ENCODE measurements at places on chromosomes 4 and X. TPM values are rescaled to one million over a fixed set of nuclear protein-coding genes. Genes with fewer than 3 reads are reported as not detected.

Gene GPR143
- polyA plus RNA-seq: not detected

Gene PARM1
- polyA plus RNA-seq: 10.4 TPM

Gene GLUD2
- 0.19 TPM for polyA plus RNA-seq

Gene BMP3
- polyA plus RNA-seq: 0.74 TPM

Gene LINC00632
- polyA plus RNA-seq: not detected

Gene NHS
- polyA plus RNA-seq: not detected

Gene PF4V1
- polyA plus RNA-seq: 2.0 TPM

Gene TRIM60
- not detected for polyA plus RNA-seq

Gene PDZD4
- 1.1 TPM for polyA plus RNA-seq

Gene CXorf49
- not detected for polyA plus RNA-seq

Gene PLAC8
- 386 TPM for polyA plus RNA-seq

Gene ARL9
- not detected for polyA plus RNA-seq

Gene ASB12
- polyA plus RNA-seq: 0.33 TPM

Gene XK
- polyA plus RNA-seq: 0.15 TPM

Gene CPZ
- not detected for polyA plus RNA-seq

Gene ZMAT1
- polyA plus RNA-seq: 33.0 TPM

Gene DGKK
- polyA plus RNA-seq: 0.01 TPM

Gene DRD5
- not detected for polyA plus RNA-seq

Gene CCDC160
- not detected for polyA plus RNA-seq

Gene SOX3
- not detected for polyA plus RNA-seq

Gene SEC24B
- 22.6 TPM for polyA plus RNA-seq

Gene CLDN2
- polyA plus RNA-seq: not detected

Gene CXorf49B
- polyA plus RNA-seq: not detected

Gene FNIP2
- polyA plus RNA-seq: 0.10 TPM

Gene SPANXD
- polyA plus RNA-seq: not detected

Gene TRMT44
- 13.3 TPM for polyA plus RNA-seq

Gene TMEM271
- polyA plus RNA-seq: not detected
